Bronchial epithelial cell (primary cell): ENCODE measurements at places on chromosomes 4 and X. TPM values are rescaled to one million over a fixed set of nuclear protein-coding genes. Genes with fewer than 3 reads are reported as not detected.

DNA sequence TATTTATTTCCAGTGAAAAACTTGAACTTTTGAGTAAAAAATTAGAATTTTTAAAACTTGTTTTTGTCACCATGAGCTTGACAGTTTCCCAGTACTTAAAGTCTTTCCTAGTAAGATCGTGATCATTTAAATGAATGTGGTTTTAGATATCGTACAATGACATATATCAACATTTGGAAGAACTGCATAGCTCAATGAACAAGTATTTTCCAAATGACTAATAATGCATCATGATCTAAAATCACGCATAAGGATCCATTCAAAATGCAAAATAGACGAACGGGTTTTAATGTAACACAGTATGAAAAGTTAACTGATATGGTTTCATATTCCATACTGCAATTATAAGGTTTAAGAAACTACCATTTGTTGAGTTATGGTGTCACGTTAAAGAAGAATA, 4.1 kb upstream of the NDNF start:
- peak; percentile 65 for DNase-seq

The EGFL6 gene
- 0.26 TPM in 1 of 2 replicates, not detected in the other for total RNA-seq

- no peak for DNase-seq
Measured at GRCh38 chr4:169677150-169677748, 56.9 kb downstream of the CLCN3 start.

The COL25A1 gene
- under 0.01 TPM in 2 replicates for total RNA-seq

The YY2 gene
- 0.79 and 1.3 TPM in 2 replicates for total RNA-seq

- DNase-seq = no peak
Measured at GRCh38 chr4:121199742-121200561, 35.8 kb upstream of the TNIP3 start.

The ATP1B4 gene
- total RNA-seq = not detected in 2 replicates

DNA sequence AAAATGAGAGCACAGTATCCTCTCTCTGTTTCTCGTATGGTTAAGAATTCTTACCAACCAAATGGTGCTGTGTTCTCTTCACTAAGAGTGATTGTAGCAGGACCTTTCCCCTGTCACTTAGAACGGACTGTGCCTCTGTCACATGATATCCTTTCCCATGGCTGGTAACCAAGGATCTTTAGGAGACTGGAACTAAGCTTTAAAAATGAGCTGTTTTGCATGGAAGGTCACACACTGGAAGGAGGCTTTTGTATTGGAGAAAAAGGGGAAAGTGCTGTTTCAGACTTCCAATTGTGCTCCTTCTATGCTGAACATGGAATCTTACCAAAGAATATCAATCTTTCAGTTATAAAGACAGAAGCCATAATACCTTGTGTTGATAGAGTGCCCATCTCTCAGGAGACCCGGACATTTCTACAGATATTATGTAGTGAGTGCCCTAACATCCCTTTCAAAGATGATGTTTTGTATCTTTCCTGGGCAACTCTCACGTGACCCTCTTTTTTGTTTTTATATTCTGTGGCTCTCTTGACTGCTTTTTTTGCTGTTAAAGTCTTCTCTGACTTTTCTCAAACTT, 148.6 kb downstream of the SLC4A4 start:
- DNase-seq = no peak

- no peak for DNase-seq
Measured at GRCh38 chrX:120452131-120452530, 17.0 kb downstream of the LAMP2 start.

The OCRL gene
- 18.2 and 19.6 TPM in 2 replicates for total RNA-seq

DNA sequence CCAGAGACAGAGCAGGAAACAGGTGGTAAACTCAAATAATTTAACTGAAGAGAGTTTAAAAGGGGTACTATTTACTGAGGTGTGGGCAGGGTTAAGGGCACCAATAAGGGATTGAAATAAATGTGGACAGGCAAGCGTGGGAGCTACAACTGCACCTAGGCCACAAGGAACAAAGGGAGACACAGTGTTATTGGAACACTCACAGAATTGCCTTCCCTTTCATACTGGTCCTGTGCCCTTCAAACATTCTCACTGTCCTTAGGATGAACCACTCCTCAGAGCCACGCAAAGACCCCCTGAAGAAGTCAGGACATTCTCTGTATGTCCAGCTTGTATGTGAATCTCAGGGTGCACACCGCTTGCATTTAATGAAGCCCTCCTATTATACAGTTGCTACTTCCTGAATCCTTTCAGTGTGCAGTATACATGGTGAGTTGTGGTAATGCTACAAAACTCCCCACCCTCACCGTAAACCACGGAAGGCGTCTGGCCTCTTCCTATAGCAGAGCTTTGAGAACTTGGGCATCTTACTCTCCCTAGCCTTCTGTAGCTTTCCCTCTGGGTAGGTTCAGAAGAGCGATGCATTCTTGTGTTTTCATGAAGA, 9.6 kb upstream of the MRPL1 start:
- no peak for DNase-seq

DNA sequence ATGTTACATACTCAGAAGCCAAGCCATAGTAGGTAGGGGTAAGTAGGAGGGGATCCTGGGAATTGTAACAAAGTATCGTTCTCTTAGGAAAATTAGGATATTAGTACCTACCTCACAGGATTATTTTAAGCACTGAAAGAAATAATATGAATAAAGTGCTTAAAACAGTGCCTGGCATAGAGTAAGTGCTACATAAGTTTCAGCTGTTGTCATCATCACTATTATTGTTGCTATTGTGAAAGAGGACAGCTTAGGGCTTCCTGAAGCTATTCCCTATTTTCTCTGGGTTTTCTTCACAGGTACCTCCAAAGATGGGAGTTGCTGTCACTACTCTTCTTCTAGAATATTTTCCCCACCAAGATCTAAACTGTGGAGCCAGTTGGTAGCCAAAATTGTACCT, 443.7 kb upstream of the FGF16 start:
- DNase-seq = no peak

The GPR34 gene
- total RNA-seq = not detected in 2 replicates

- DNase-seq = peak; percentile 10
Measured at GRCh38 chrX:155028877-155029291, 2.2 kb downstream of the FUNDC2 start.

GRCh38 chr4:82561786-82562563, at the start of gene TMEM150C:
Gene TMEM150C (minus strand): TSS chr4:82561988. CDS start chr4:82504657, 57,331 bp downstream.
- DNase-seq = peak; percentile 6

DNA sequence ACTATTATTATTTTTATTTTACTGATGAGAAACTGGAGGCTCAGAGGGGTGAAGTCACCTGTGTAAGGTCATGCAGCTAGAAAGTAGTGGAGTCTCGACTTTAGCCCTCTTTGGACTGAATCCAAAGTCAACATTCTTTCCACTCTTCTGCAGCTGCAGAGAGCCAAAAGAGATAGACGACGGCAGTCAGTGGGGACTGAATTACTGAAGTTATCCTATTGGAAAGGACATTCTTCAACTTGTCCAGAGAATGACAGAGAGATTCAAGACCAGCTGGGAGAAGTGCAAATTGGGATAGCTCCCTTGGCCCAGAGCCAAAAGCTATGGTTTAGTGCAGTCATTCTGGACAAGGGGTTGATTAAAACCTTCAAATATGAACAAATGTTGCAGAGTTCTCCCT, 42.5 kb downstream of the VGLL1 start:
- no peak for DNase-seq
